ENCODE measurements at places on chromosomes 3 and 15.

- no peak for DNase-seq
Measured at GRCh38 chr3:87350367-87351199, 74.2 kb upstream of the POU1F1 start.

GRCh38 chr3:115146032-115146417 is 1.1 kb downstream of the ZBTB20 start:
- DNase-seq, result no peak

- DNase-seq, result no peak
Measured at GRCh38 chr15:35834216-35834830, 288.4 kb upstream of the DPH6 start.

DNA sequence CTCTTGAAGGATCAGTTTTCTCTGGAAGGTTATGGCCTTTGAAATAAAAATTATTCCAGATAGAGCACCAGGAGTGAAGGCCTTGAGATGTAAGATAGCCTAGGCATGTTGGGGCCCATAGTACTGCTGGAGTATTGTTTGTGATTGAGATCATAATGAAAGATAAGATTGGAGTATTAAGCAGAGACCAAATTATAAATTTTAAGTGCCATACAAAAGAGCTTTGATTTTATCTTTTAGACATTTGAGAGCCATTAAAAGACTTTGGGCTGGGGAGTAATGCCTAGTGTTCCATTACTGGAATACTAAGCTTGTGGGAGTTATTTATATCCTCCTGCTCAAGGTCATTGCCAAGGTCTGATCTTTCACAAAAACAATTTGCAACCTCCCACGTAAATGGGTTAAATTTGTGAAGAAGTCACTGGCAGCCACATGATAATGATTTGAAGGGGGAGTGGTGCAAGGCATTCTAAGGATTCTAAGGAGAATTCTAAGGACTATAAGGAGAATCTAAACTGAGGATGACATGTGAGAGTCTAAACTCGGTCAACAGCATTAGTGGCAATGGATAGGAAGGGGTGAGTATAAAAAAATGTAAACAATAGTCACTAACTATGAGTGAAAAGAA is 12.8 kb downstream of the ELL3 start:
- DNase-seq, result no peak

- no peak for DNase-seq
Measured at GRCh38 chr3:60582288-60582687, 669.0 kb downstream of the FHIT start.

- no peak for DNase-seq
Measured at GRCh38 chr3:75115695-75116094, 501.2 kb upstream of the CNTN3 start.

DNA sequence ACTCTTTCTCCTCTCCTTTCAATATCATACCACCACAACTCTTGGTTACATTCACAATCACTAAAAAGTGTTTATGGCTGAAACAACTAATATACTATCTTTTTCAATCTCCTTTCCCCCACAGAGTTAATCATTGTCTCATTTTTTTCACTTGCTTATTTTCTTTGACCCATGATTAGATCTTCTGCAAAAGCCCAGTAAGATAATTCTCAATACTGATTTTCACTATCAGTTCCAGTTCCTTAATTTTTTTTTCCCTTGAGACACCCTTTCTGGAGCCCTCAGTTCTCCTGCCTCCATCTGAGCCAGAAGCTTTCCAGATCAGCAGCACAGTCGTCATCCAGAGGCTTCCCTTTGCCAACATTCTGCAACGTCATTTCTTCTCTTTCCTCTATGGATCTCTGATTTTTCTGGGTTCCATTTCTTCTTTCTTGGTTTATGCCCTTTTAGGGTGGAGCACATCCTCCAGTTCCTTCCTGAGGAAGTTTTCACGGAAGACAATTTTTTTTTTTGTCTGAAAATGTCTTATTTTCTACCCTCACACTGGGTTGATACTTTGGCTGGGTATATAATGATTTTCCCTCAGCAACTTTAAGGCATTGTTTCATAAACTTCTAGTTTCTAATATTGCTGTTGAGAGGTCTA is 88.7 kb upstream of the C15orf39 start:
- DNase-seq, result no peak

DNA sequence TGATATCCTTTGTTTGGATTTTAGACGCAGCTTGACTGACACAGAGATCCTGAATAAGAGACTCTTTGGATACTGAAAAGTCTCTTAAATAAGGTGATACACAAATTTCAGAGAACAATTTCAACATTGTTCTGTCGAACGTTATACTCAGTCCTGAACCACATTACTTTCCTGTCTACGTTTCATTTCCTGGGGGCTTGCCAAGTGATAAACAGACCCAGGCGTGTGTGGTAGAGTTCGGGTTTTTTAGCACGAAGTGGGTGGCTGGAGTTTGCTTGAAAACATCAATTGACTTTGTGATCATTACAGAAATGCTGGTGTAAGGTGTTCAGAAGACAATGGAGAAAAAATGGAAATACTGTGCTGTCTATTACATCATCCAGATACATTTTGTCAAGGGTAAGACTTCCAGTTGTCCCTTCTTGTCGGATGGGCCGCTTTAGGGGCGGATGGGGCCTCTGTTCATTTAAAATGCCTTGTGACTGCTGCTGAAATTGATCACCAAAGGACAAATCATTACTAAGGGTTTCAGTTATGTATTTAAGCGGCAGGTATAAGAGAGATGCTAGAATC is at the start of gene CD96:
Gene CD96, plus strand, starts transcription at position 287 of the 573 bp plus-strand sequence. Its CDS starts 52 bp downstream, at position 339.
- no peak for DNase-seq
